Stimulated activated naive CD4-positive, alpha-beta T cell (primary cell): ENCODE measurements at places on chromosomes 16 and 17.

GRCh38 chr17:42361781-42362186 lies 26.5 kb downstream of the STAT3 start:
- DNase-seq, result no peak

GRCh38 chr16:14510939-14511799 lies 118.9 kb downstream of the PARN start:
- DNase-seq, result no peak

GRCh38 chr17:6815775-6816174 lies 15.8 kb downstream of the TEKT1 start:
- no peak for DNase-seq

GRCh38 chr16:46649588-46650253 lies 28.5 kb upstream of the SHCBP1 start:
- DNase-seq, result no peak

GRCh38 chr16:10162981-10163380 lies 19.2 kb downstream of the GRIN2A start:
- no peak for DNase-seq

GRCh38 chr17:45265821-45266220 lies 3.9 kb upstream of the SPATA32 start:
- DNase-seq, result no peak

DNA sequence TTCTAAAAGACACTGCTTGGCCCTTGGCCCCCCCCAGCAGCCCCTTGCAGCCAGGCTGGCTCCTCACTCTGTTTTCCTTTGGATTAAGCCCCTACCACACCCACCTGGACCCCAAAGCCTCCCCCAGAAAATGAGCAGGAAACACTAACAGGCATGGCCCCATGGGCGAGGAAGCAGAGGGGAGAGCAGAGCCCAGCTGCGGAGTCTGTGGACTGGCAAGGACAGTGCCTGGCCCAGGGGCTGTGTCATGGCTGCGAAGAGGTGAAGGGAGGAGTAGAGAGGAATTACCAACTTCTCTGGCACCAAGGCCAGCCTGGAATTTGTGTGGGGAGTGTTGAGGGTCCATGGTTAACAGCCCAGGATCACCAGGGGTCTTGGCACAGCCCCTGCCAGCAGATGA lies 47.4 kb downstream of the MRC2 start:
- DNase-seq, result no peak

DNA sequence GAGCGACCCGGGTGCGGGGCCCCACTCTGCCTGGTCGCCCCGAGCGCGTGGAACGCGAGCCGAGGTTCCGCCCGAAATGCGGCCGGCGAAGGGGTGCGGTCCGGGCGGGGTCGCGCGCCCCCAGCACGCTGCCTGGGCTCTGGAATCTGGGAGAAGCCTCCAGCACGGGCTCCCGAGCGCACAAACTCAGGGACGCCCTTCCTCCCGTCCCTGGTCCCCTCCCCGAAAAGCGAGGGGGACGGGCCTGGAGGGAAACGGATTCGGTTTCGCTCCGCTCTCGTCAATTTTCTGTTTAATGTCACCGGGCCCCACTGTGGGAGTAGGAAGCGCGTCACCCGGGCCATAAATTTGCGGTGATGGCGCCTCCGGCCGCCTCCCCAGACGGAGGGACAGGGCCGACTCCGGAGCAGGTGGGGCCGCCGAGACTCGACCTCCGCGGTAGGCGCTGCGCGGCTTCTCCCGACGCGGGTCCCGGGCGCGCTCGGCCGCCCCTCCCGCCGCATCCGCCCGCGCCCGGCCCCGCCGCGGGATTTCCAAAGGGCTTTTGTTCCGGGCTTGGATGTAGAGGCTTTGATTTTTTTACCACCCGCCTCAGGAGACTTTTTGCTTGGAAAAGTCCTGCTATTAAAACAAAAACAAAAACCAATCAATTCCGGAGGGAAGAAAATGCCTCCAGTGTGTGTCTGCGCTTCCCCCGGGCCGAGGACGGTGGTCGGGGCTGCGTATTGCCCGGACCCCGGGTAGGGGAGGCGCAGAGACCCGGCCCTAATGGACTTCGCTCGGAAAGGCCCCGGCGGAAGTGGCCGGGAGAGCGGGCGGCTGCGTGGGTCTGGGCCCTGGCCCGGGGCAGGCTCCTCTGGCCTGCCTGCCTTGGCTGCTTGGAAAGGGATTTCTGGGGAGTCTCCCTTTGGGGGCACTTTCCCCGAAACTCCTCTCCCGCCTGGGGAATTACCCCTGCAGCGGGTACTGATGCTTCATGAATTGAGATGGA lies 7.9 kb upstream of the BAHCC1 start:
- peak; percentile 17 for DNase-seq

- peak; percentile 14 for DNase-seq
Observed at GRCh38 chr17:40779181-40779909, 3.0 kb downstream of the KRT27 start.

DNA sequence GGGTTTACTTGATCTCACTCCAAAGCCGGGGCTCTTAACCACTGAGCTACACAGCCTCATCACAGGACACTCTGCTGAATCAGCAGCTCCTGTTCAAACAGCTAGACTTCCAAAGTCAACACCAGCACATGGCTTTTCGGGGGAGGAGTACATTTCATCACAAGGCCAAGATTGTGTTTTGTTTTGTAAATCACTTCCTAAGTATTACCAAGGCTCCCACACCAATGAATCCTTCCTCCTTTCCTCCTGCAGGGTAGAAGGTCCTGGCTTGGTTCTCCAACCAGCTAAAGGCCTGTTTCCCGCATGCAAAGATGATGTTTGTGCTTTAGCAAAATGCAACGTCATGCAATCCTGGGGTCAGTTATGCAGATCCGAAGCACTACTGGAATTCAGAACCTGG lies 152.5 kb downstream of the XYLT1 start:
- DNase-seq, result no peak

DNA sequence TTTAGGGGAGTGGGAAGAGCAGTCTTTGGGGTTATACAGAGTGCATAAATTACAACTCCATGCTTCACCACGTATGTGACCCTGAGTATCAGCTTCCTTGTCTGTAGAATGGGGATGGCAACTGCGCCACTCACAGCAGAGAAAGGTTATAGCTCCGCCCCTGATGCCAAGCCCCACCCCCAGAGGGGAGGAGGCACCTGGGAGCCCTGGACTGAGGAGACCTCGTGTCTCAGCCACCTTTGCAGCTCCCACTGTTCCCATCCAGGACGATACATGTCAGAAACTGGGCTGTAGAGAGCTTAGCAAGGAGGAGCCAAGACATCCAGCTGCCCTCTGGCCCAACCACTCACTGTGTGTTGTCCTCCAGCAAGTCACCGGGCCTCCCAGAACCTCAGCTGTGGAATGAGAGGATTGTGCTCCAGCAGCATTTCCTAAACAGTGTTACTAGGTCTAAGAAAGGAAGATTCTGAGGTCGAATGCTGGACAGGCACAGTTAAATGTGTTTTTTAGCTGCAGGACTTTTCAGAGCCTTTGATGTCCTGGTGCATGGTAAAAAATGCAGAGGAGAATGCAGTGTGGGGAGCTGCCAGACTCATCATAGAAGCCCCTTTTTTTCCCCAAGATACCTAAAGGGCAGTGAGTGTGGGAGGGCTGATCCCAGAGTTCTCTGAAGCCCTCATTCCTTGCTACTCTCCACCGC lies 49.4 kb downstream of the BEAN1 start:
- no peak for DNase-seq

DNA sequence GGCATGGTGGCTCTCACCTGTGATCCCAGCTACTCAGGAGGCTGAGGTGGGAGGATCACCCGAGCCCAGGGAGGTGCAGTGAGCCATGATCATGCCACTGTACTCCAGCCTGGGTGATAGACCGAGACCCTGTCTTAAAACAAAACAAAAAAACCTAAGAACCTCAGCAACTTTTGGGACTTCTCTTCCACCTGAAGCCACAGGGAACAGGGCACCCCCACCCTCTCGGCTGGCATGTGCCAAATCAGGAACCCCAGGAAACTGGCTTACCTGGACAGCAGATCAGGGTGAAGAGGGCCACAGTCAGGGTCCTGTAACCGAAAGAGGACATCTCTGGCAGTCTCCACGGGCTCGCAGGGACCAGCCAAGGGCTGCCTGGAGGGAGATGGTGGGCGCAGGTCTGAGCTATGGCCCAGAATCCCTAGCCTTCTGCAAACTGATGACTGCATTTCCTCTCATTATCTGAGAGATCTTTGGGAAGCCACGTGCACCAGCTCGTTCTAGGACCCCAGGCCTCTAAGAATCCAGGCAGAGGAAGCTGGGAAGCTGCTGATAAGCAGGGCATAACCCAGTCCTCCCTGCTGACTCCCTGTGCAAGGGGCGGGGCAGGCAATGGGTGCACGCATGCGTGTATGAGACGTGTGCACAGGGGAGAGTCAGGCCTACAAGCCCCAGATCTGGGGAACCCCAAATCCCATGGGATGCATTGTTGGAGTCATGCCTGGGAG lies 8.4 kb downstream of the PRR29 start:
- no peak for DNase-seq

DNA sequence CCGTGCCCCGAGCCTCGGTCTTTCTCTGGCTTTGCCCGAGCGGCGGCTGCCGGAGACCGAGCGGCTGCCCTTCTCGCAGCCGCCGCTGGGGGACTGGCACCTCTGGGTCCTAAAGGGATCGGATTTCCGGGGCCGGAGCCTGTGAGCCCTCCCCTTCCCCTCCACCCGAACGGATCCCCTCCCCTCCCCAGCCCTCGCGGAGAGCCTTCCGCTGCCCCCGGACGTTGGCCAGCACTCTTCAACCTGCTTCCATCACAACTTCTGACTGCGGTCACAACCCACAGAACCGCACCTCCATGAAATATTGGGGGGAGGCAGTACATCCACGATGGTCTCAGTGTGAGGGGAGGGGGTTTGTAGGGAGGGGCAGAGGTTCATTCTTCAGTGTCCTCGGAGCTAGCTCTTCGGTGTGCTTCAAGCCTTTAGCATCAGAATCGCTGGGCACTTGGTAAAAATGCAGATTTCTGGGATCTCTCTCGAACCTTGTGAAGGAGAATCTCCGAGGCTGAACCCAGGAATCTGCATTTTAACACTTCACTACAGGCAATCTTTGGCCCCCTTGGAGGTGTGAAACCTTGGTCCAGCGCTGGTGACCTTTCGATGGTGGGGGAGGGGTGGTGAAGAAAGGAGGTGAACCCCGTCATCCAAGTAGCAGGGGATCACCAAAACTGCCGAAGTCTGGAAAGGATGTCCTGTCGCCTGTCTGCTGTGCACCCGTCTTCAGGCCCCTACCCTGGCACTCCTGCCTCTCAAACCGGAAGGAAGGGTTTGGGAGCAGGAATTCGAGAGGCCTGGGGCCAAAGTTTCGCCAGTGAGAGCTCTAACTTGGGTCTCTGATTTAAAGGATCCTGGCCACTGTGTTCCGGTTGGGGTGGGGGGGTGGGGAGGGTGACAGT lies 812 bp upstream of the PPP1R9B start:
- DNase-seq, result peak; percentile 77

DNA sequence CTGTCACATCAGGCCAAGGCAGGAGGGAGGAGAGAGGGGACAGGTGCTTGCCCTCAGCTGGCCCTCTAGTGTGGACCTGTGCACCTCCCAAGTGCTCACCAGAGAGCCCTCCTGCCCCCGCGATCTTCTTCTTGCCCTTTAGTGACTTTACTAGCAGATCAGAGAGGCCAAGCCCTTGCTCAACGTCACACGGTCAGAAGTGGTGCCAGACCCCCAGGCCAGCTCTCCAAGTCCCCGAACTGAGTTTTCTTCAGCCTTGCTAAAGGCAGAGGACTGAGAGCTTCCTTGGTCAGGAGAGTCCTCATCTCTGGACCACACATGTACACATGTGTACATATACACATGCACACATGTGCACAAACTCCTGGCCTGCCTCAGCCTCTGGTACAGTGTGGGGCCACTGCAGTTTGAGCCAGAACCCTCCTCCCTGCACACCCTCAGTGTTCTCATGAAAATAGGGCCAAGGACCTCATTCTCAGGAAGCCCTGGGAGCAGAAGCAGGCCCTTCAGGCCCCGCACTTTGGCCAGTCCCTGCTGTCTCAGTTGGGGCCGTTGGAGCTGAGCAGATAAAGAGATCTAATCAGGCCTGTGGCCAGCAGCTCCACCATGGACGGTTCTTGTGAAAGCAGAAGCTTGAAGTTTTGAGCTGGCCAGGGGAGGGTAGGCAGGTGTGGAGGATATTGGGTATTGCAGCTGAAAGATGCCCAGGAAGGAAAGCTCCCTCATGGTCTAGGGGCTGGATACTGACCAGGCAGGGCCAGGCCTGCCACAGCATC lies 7.4 kb upstream of the EPX start:
- DNase-seq, result no peak

- DNase-seq, result no peak
Observed at GRCh38 chr17:4073983-4074830, 68.6 kb downstream of the ZZEF1 start.

- no peak for DNase-seq
Observed at GRCh38 chr16:89023621-89024511, 46.9 kb upstream of the CBFA2T3 start.

DNA sequence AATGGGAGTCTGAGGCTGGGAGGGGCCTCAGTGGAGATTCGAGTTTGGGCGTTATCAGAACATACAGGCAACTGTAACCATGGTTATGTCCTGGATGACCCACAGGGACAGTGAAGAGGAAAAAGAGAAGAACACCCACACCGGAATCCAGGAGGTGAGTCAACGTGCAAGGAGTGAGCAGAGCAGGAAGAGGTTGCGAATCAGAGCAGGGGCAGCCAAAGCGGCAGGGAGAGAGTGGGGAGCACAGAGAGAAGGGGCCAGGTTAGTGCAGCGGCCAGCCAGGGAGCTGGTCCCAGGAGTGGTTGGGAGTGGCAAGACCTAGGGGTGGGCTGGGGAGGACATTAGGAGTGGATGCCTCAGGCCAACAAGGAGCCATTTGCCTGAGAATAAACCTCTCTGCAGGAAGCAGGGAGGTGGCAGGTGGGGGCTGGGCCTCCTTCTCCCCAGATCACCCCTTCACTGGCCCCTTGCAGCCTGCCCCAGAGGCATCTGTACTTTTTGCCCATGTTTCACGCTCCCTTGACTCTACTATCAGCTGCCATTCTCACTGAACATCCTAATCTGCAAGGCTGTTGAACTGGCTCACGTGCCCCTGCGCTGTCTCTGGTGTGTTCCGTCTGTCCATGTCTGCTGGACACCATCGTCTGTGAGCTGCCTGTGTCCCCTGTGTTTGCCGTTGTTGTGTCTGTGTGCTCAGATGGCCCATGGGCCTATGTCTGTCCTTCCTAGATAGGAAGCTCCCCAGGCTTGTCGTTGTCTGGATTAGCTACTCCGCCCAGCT lies 5.1 kb downstream of the KRT13 start:
- no peak for DNase-seq
